ENCODE measurements at places on chromosomes 2 and 18.

GRCh38 chr2:102636283-102636907, 17.0 kb downstream of the SLC9A2 start:
- DNase-seq: no peak

GRCh38 chr2:22950431-22950830, 434.5 kb upstream of the KLHL29 start:
- DNase-seq: no peak

- DNase-seq: peak; percentile 63
These were observed 173.0 kb downstream of the CTIF start for GRCh38 chr18:48711651-48712486.

GRCh38 chr2:3379339-3379646, 201 bp upstream of the TRAPPC12 start:
- no peak for DNase-seq

Data from BE2C (cell line).